Neural progenitor cell (in vitro differentiated cells): ENCODE measurements at places on chromosomes 3 and 15.

- peak; percentile 4 for DNase-seq
These were observed 299.8 kb upstream of the GOLIM4 start for GRCh38 chr3:168395551-168395950.

GRCh38 chr15:68318931-68319909, 41.7 kb downstream of the FEM1B start:
- no peak for DNase-seq

DNA sequence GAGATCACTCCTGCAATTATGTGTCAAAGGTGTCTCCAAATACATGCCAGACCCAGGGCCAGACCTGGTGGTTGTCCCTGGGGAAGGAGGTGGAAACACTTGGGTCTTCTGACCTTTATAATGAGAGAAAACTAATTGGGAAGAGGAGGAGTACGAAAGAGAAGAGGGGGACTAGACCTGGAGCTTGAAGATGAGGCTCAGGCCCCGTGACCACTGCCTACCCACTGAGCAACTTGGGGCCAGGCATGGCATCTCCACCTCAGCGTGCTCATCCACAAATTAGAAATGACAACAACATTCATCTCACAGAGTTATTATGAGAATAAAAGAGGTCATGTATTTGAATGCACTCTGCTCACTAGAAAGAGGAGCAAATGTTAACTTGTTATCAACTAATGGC, 19.4 kb upstream of the SPTBN5 start:
- no peak for DNase-seq

DNA sequence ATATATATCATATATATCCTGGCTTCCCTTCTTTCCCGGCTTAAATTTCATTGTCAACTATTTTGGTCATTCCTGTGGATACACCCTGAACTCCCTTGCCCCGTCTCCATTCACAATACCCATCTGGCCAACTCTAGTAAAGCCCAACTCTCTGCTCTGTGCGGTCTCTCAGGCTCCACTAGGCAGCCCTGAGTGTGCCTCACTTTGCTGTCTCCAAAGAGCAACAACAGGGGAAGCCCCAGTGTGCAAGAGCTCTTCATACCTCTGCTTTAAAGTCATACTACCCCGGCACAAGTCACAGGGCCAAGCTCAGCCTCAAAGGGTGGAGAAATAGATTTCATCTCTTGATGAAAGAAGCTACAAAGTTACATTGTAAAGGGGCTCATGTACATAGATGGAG, 18.9 kb upstream of the FEM1B start:
- no peak for DNase-seq
